ENCODE measurements at places on chromosomes 3 and 15.

- peak; percentile 16 for DNase-seq
These were observed 892 bp downstream of the NMD3 start for GRCh38 chr3:161221806-161222600.

- DNase-seq = no peak
These were observed 15.8 kb upstream of the CYP11A1 start for GRCh38 chr15:74383286-74383685.

GRCh38 chr3:14802381-14802731 is 16.4 kb upstream of the FGD5 start:
- DNase-seq = no peak

- no peak for DNase-seq
These were observed 524.3 kb downstream of the UNC13C start for GRCh38 chr15:54502416-54503075.

GRCh38 chr3:79515072-79515471 is 252.7 kb downstream of the ROBO1 start:
- DNase-seq = no peak

DNA sequence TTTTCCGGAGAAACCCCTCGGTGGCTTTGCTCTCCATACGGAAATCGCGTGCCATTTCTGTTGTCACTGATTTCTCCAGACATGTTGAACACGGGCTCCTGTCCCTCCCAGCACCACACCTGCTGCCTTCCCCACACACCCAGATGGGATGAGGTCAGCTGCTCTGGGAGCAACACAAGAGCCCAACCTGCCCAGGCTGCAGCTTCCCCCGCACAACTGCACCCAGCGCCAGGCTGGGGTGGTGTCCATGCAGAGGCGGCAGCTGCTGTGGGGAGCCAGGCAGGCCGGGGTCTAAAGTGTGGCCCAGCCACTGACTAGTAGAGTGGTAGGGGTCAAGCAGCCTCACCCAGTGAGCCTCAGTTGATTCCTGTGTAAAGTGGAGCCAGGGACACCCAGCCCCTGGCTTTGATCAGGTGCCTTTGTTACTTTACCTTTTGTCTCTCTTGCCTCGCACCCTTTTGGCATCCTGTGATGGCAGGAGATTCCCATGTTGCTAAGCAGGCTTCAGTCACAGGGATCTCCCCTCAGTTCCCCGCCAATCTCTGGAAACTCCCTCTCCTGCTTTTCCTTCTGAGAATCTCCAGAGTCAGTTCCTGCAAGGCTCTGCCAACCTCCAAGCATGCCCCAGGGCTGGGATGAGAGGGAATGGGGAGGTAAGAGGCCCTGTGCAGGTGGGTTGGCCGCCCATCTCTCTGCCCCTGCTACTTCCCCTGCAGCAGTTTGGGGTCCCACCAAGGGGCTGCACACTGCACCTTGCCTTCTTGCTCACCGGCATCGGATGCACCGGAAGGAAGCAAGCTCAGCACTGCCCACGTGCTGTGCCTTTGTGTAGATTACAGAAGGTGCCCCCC is 91.8 kb upstream of the ALDH1A3 start:
- no peak for DNase-seq

DNA sequence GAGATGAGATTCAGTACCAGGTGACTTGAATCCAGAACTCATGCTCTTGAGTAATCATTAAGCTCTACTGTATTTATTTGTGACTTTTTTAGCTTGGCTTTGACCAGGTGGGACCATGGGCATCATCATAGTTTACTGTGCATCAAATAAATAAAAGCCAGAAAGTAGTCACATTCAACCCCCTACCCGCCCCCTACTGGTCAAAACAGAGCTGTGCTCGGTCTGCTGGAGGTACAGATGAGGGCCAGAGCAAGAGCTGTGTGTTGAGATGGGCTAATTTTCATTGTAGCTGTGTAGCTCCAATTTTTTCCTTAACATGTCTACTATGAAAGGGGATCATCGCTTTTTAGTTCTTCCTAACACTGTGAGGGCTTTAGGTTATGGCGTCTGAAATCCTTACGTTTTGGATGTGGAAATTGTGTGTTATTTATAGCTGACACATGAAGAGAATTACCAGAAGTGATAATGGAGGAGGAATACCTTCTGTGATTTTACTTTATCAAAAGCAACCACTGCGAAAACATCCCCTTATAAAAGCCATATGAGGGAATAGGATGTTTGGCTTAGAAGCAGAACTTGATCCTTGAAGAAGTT is 375.1 kb downstream of the PTPRG start:
- no peak for DNase-seq

GRCh38 chr3:71067977-71068654 is 515.4 kb downstream of the FOXP1 start:
- no peak for DNase-seq

DNA sequence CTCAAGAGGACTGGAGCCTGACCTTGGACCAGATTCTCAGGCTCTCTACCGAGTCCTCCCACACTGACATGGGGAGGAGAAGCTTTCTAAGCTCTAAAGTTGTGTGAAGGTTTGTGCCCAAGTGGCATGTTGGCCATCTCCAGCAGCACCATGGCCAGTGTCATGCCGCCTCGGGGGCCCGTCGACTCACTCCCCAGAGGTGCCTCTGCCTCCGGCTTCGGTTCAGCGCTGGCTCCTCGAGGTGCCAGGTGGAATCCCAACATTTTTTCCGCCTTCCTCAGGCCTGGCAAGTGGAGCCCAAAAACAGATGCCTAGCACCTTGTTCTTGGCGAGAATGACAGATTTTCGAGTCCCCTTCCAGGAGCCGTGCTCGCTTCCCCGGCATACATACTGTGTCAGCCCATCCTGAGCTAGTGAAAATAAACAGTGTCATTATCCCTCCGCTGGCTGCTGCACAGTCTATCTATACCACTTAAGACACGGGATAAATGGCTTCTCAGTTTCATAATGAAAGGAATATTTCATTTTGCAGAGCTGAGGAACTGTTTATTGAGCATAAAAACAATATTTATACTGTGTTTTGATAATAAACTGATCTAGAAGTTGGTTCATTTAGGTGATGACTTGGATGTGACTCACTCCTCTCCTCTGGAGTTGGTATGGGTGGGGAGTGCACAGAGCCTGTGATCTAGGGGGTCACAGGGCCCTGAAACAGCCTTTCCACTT is 328.5 kb upstream of the TLE3 start:
- DNase-seq = no peak

DNA sequence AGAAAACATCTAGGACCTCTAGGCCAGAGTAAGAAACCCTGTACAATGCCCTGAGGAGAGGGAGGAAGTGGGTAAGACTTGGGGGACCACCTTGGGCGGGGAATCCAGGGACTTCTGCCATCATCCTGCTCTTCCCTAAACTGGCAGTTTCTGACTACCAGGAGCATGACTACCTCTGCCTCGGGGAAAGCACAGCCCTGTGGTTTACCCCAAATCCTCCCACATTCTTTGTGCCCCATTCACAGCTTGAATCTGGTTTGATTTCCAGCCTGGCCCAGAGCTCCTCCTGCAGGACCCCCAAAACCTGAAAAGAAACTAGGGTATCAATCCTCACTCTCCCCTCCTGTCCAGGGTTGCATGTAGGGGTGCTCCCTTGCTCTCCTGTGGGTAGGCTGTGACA is 4.7 kb downstream of the C3orf18 start:
- no peak for DNase-seq

DNA sequence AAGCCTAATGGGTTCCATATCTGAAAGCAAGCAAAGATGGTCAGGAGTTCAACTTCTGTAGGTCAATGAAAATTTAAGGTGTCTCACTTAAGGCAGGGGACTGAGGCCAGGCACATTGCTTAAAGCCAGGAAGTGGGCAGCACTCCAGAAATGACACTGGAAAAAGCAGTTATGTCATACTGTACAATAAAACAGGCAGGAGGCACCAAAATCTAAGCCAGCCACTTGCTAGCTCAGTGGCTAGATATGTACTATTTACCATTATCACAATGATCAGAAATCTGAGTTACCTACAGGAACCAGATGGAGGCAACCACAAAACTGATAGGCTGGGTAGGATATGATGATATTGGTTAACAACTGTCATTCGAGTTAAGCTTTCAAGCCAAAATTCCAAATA is 57.3 kb downstream of the FRMD5 start:
- DNase-seq = no peak

- DNase-seq = no peak
These were observed 2.9 kb upstream of the PRRT3 start for GRCh38 chr3:9955067-9955502.
